ENCODE measurements at places on chromosomes 3 and 15.

- DNase-seq: no peak
These were observed 64.0 kb downstream of the USP13 start for GRCh38 chr3:179716811-179717210.

- no peak for DNase-seq
These were observed 13.1 kb upstream of the BLOC1S6 start for GRCh38 chr15:45573961-45574629.

GRCh38 chr3:132231633-132232032 is 85.6 kb upstream of the ACP3 start:
- no peak for DNase-seq

- DNase-seq: no peak
These were observed 38.4 kb downstream of the HEG1 start for GRCh38 chr3:125017406-125017805.

DNA sequence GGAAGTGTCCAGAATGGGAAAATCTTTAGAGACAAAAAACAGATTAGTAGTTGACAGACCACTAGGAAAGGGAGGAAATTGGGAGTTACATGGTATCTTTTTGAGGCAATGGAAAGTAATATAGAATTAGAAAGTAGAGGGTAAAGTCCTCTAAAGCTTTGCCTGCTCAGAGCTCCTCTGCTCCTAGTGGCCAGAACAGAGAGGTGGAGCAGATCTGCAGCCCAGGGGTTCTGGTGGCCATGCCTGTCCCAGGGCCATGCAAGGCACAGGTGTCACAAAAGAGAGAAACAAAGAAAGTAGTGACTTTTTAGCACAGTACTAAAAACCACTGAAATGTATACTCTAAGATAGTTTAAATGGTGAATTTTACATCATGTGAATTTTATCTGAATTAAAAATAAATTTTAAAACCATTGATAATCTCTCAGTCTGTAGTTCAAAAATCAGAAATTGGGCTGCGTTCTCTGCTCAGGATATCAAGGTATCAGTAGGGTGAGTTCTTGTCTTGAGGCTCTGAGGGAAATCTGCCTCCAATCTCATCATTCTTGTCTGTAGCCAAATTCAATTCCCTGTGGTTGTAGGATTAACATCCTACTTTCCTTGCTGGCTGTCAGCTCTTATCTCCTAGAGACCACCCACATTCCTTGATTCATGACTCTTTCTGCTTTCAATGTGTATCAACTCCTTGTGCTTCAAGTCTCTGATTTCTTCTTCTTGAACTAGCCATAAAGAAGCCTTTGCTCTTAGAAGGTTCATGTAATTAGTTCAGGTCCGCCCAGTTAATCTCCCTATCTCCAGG is 23.6 kb downstream of the PYGO1 start:
- DNase-seq: no peak

- no peak for DNase-seq
These were observed 7.8 kb upstream of the SUMF1 start for GRCh38 chr3:4474683-4475490.
